ENCODE measurements at places on chromosomes 2 and 18.

GRCh38 chr2:111049792-111050640 is 70.7 kb upstream of the BCL2L11 start:
- DNase-seq = no peak

DNA sequence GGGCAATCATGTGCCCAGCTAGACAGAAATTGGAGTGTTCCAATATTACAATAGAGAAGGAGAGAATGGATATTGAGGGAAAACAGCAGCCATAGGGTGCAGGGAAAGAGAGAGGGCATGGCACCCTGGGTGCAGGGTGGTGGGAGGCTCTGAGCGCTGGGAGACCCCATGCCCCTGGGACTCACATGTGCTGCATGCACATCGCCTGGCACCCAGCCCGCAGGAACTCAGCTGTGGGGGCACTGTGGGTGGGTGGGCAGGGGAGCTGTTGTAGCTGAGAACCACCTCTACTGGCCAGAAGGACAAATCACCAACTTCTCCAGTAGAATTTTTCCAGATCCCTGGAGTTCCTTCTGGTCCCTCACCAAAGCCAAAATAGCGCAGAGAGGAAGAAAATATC is 7.2 kb upstream of the NEURL3 start:
- no peak for DNase-seq

DNA sequence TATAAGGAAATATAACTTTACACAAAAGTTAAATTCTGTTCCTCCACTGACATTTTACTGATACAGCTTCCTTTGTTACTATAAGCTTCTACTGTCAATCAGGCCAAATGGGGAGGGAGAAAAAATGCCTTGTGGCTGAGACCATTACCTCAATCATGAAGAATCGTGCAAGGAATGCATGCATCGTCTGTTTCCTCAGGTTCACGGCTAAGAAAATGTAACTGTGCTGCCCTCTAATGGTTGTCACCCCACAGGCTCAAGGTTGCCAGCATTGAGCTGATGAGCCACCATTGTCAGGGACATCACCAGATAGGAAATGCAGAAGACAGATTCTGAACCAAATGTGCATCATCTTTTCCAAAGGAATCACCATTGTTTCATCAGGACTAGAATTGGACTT is 426.9 kb downstream of the CDH2 start:
- peak; percentile 33 for DNase-seq

DNA sequence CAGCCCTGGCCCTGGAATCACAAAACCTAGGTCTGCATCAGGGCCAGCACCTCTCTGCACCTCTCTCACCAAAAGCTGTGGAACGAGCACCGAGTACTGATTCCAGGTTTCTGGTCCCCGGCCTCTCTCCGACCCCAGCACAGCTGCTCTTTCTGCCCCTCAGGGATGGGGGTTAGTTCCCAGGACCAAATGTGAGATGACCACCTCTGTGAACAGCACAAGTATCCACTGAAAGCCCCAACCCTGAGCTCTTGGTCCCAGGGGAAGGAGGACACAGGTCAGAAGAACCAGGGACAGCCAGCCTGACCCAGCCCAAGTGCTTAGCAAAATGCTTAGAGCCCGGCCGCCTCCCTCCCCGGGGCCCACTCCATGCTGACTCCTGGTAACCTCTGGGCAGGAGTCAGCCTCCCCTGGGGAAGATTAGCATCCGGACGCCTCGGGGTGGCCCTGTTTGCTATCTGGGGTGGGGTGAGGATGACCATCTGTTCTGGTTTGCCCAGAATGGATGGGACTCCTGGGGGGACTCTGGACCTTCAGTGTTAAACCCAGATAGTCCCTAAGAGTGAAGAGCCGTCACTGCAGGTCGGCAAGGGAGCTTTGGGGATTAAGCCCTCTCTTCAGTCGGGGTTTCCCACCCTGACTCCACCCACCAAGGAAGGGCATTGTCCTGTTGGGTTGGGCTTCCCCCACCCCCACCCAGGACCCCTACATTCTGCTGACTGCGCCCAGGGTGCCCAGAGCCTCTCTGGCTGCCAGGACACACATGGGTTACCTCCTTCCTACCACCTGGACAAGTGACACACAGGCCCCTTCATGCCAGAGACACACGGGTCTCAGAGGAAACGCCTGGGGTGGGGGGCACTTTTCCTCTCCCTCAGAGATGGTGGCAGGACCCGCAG is 9.4 kb upstream of the GPR55 start:
- no peak for DNase-seq

GRCh38 chr2:225691711-225692110 is 292.2 kb downstream of the NYAP2 start:
- no peak for DNase-seq

DNA sequence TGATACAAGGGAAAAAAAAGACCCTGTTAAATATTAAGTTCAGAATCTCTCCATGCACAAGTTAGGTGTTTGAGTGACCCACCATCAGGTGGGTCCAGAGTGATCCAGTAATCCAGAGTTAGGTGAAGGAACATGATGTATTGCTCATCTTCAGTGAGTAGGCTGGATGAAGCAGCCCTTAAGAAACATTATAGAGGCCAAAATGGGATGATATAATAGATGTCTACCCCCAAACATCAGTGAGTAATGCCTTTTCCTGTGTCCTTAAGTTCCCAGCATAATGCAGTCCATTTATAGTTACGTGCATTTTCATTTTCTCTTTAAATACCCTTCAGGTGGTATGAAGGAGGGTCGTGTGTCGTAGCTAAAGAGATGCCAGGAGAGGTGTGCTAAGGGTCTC is 89.6 kb downstream of the MAP4K4 start:
- DNase-seq = no peak

DNA sequence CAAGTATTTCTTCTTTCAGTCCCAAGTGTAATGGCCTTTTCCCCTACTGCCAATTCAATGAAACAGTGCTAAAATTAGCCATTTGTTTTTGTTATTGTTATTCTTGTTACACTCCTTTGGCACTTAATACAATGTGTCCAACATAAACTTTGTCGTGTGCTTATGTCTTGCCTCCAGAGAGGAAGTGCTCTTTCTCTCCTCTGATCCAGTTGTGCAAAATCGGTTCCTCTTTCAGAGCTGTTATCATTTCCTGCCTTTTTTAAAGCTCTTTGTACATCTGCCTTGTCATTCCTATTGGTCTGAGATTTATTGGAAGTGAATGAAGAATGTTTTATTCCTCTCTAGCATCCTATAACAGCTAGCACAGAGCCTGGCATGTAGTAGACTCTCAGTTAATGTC is 623.2 kb upstream of the ID2 start:
- DNase-seq = no peak

DNA sequence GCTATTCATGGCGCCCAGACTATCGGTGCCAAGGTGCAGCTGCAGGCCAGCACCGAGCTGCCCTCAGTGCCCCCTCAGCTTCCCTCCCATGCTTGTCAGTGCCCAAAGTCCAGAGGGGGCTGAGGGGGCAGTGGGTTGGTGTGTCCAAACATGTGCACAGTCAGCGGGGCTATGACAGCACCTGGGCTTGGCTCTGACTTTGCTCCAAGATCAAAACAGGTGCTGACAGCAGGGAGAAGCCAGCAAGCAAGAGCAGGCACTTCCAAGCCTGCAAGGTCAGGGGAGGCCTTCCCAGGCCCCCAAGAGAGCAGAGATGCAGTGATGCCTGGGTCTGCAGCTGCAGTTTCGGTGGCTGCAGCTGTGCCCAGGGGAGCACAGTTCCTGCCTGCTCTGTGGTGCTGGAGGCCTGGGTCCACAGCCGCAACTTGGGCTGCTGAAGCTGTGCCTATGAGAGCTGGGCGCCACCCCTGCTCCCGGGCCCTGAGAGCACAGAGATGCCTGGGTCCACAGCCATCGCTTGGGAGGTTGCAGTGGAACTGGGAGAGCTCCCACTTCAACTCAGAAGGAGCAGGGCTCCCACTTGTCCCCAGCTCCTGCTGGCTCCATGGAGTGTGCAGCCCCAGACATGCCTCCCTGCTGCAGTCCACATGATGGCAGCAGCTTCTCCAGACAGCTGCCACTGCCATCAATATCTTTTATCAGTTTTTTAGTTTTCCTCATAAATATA is 775.3 kb upstream of the POU3F3 start:
- no peak for DNase-seq

- DNase-seq = no peak
These were observed 316.0 kb upstream of the MEX3C start for GRCh38 chr18:51513517-51513916.

GRCh38 chr2:20961858-20962257 is 82.0 kb downstream of the APOB start:
- DNase-seq = no peak

DNA sequence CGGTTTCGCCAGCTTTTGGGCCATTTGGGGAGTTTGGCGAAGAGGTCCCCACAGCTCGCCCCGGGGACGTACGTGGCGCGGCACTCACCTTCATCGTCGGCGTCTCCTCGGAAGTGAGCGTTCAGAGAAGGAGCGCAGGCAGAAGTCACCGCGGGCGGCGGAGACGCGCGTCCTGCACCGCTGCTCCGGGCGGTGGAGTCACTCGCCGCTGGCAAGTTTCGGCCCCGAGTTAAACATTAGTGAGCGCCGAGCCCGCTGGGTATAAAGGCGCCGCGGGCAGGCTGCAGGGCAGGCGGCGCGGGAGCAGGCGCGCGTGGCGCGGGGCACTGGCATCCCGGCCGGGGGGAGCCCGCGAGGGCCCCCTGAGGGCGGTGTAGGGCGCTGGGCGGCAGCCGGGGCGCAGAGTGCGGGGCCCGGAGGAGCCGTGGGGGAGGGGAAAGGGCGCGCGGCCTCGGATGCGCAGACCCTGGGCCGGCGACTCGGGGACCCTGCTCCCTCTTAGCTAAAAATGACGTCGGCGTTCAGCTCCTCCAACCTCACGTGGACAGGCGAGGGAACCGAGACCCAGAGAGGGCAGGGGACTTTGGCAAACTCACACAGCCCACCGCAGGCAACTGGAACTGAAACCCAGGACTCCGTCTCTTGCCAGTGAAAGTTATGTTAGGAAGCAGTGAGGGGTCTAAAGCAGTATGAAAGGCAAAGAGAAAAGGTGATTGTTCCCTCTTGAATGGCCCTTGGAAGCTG is at the start of gene DPP4:
DPP4 (minus strand) TSS at position 328 of the 744 bp plus-strand sequence; CDS start at position 94, 234 bp downstream.
- DNase-seq = peak; percentile 62

- DNase-seq = no peak
These were observed 449.7 kb upstream of the CHAC2 start for GRCh38 chr2:53317861-53318260.

GRCh38 chr18:37403100-37403781 is 162.4 kb downstream of the CELF4 start:
- DNase-seq = no peak
